ENCODE measurements at places on chromosomes 11 and 22.

- no peak for DNase-seq
Measured at GRCh38 chr22:36899498-36899897, 13.9 kb upstream of the CSF2RB start.

DNA sequence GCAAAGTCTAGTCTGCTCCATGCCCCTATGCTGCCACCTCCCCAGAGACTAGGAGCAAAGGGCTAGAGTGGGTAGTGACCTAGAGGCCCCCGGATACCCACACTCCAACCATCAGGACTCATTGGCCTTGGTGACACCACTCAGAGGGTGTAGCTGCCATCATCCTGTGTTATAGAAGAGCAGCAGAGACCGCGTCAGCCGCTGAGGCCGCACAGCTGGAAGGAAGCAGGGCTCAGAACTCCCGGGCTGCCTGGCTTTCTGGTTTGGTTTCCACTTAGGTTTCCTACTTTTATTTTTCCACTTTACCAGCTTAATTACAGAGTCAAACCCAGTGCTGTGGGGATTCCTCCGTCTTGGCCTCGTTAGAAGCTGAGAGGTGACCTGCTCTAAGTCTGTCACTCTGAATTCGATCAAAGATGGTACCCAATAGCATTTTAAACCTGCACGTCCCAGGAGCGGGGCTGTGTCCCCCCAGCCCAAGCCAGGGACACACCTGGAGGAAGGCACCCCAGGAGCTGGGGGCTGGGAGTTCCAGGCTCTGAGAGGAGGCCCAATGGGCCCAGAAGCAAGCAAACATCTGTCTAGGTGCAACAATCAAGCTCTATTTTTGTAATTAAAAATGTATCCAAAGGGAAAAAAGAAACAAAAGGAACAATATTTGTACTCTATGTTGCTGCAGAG, 2.1 kb upstream of the CDKN1C start:
- no peak for DNase-seq

DNA sequence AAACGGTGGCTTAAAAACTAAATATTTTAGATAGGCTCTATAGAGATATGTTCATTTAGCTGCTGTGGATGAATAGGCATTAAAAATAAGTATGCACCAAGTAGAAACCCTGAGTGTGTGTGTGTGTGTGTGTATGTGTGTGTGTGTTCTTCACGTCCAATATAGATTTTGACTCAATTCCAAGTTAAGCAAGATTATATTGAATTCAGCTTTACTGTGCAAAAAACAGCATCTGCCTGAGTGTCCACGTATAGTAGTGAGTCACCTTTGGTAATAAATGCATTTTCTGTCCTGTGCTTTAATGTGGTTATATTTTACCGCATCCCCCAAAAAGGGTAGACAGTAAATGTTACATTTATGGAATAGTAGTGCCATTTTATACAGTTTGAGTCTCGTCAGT, 71.2 kb downstream of the PDHX start:
- no peak for DNase-seq

- no peak for DNase-seq
Measured at GRCh38 chr22:48635816-48636215, 1191.9 kb downstream of the BRD1 start.

DNA sequence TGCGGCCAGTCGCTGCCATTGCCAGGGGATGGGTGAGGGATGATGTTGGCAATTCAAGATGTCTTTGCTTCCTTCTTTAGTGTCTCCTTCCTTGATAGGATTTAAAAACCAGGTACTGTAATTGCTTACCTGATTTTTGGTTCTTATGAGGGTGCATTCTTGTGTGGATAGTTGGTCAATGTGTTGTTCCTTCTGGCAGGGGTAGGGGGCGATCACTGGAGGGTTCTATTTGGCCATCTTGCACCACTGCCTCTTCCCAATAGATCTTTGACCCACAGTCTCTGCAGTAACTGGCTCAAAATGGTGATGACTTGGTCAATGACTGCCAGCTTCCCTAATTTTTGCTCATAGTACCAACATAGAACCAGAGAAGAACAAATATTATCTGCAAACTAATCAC, 680.1 kb downstream of the DLG2 start:
- no peak for DNase-seq

DNA sequence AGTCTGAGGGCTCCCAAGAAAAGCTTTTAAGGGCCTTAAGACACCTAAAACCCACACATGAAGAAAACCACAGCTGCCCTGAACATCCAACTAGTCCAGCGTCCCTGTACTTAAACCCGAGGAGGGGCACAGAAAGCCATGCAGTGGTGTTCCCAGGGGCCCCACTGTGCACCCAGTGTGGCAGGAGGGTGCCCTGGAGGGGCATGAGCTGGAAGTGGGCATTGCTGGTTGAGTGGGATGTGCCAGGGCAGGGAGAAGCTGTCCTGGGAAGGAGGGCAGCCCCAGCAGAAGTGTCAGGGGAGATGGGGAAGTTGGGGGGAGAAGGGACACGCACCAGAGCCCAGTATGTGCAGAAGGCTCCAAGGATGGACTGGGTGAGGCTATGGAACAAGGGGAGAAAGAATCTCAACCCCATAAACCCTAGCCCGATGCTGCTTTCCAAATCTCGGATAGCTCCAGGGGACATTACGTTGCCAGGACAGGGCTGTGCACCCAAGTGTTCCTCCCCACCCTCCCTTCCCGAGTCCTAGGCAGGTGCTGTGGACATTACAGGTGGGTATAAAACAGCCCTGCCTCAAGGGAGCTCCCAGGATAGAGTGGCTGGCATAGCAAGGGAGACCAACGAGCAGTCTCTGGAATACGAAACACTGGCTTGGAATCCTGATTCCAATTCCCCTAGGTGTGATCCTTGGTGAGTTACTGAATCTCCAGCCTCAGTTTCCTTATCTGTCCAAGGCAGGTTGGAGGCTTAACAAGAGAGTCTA, 44.2 kb downstream of the SHANK2 start:
- no peak for DNase-seq

DNA sequence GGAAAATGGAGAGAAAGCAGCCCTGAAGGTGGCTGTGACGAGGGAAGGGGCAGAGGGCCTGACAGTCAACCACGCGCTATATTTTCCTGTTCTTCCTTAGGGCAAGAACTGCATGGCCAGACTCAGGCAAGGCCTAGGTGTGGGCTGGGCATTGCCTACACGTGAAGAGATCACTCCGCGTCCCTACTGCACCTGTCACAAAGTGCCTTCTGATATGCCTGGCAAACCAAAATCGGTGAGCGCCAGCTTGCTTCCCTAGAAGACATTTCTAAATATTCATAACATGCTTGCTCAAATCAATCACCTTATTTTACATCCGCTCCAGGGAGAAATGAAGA, 6.3 kb downstream of the TMEM121B start:
- DNase-seq: no peak

- DNase-seq: no peak
Measured at GRCh38 chr11:13629779-13630178, 38.7 kb upstream of the FAR1 start.

DNA sequence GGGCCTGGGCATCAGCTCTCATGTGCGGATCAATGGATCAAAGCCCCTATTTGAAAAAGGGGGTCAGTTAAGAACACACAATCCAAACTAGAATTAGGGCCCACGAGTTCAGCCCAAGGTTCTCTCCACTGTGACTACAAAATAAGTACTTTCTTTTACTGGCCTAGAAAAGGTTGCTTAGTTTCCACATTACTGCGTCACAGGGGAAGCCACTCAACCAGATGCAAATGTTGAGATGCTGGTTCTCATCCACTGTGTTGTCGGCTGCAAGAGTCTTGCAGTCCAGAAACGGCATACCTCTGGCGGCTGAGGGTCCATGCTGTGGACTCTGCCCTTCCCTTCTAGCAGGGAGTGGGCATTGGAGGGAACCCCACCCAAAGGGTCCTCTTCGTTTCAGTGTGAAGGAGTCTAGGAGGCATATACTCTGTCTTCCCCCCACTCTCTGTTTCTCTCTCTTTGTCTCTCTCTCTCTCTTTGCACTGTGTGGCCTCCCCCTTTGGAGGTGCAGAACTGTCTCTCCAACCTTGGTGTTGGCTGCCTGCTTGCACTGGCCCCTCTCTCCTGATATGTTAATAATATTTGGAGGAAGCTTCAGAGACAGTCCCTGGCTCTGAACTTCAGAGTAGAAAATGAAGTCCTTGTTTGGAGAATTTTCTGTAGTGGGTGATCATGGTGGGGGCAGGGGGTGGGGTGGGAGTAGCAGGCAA, 99.0 kb upstream of the NNMT start:
- DNase-seq: no peak

GRCh38 chr11:75768909-75769771, 562 bp downstream of the DGAT2 start:
- DNase-seq: no peak

DNA sequence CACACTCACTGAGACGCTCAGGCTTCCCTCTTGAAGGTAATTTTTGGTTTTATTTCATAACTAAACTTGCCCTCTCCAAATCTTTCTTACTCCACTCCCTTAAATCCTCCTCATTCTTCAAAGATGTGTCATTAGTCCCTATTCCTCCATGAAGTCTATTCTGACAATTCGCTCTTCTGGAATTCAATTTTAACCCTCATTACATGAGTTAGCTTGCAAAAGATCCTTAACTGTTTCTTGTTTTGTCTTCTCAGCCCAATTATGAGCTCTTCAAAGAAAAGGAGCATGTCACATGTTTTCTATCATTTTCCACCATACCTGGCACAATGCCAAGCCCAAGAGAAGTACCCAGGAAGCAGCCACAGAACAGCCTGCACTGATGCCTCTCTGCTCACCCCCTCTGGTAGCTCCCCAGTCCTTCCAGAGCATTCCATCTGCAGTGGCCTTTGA, 13.0 kb downstream of the GALNT18 start:
- no peak for DNase-seq

GRCh38 chr11:102188488-102188887, 78.2 kb downstream of the YAP1 start:
- no peak for DNase-seq

- DNase-seq: no peak
Measured at GRCh38 chr11:6360183-6360582, 30.1 kb upstream of the SMPD1 start.

DNA sequence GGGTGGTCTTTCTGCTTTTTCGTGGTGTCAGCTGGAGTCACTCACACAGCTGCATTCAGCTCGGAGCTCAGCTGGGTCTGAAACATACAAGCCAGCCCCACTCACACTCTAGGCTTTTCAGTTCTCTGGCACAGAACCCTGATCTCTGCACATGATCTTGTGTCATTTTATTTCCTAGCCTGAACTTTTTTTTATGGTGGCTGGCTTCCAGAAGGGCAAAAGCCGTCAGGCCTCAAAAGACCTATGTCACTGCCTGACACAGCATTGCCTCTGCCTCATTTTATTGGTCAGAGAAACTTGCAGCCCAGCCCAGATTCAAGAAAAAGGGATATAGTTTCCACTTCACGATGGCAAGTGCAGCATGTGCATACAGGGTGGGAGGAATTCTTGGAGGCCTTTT, 117.8 kb downstream of the NTM start:
- no peak for DNase-seq

DNA sequence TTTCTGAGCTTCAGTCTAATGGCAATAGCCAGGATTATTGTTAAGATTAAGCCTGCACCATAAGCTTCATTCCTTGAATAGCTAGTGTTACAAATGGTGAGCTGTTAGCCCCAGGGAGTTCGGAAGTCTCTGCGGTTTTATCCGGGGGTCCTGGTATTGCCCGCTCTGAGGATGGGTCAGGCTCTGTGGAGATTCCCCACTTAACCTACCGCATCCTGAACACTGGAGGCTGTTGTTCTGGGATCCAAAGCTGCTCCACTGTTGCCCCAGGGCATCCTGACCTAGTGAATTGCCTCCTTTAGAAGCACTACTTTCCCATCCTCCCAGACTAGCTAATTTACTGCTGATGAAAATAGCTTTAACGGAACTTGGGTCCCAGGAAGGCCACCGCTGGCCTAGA, 14.5 kb upstream of the PEX26 start:
- no peak for DNase-seq

- DNase-seq: no peak
Measured at GRCh38 chr11:69250186-69251056, 43.5 kb upstream of the MYEOV start.

DNA sequence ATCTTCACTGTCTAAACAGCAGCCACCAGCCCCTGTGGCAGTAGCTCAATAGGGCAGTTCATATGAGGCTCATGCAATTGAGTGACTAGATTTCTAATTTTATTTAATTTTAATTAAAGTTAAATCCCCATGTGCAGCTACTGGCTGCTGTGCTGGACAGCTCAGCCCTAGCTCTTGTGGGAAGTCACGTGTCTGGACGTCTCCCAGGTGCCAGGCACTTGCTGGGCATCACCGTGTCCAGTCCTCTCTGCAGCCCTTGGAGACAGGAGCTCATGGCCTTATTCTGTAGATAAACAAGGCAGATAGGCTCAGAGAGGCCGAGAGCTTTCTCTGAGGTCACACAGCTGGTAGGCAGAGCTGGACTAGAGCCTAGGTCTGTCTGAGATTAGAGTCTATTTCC, 95.0 kb downstream of the ARHGAP8 start:
- DNase-seq: no peak

- DNase-seq: no peak
Measured at GRCh38 chr11:35162745-35163144, 23.8 kb downstream of the CD44 start.

DNA sequence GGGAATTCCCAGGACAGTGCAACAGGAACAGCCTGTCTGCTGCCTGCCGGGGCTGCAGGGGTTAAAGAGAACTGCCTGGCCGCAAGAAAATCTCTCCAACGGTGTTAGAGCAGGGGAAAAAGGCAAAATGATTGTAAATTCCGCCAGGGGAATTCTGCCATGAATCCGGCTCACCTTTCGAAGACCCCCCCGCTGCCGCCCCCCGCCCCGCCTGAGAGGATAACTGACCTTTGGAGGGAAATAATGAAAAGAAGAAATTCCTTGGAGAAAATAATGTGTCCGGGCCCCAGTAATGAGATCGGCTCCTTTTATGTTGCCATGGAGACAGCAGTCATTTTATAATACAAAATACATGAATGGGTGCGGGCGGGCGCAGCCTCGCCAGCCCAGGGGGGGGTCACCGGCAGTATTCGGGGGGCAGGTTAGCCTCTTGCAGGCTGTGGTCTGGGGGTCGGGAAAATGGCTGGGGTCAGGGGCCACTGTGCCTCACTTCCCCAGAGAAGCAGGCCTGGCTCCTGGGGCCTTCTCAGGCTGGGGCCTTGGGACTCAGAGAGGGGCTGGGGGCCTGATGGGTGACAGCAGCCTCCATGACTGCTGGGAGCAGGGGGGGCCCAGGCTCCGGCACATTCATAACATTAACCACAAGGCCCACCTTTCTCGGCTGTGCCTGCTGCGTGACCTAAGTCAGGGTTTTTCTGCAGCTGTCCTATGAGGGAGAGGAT, 228.1 kb downstream of the MN1 start:
- DNase-seq: no peak

- no peak for DNase-seq
Measured at GRCh38 chr11:94130298-94131046, 1.8 kb downstream of the PANX1 start.

GRCh38 chr11:7498193-7498592, 12.9 kb downstream of the OLFML1 start:
- no peak for DNase-seq

- no peak for DNase-seq
Measured at GRCh38 chr11:66725647-66726046, 3.4 kb downstream of the SPTBN2 start.

- DNase-seq: no peak
Measured at GRCh38 chr11:64294774-64295173, 3.7 kb downstream of the KCNK4 start.

- DNase-seq: no peak
Measured at GRCh38 chr11:64349025-64349387, 9.0 kb downstream of the CCDC88B start.
